Right cardiac atrium (tissue), 5 donors: ENCODE measurements at places on chromosomes 7 and 10. TPM values are rescaled to one million over a fixed set of nuclear protein-coding genes. Genes with fewer than 3 reads are reported as not detected.
A peak's percentile ranks its signal among the peaks of the same experiment; 100 is the strongest.

GRCh38 chr10:43843321-43844101 lies 194.8 kb upstream of the ZNF32 start:
- DNase-seq, result peak; percentile 70

DNA sequence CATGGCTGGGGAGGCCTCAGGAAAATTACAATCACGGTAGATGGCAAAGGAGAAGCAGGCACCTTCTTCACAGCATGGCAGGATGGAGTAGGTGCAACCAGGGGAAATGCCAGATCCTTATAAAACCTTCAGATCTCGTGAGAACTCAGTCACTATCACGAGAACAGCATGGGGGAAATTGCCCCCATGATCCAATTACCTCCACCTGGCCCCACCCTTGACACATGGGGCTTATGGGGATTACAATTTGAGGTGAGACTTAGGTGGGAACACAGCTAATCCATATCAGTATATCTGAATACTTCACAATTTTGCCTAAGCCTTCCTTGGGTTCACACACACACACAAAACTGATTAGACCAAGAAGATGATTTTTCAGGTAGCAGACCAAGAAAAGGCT lies 145.1 kb upstream of the COL1A2 start:
- no peak for DNase-seq

- no peak for DNase-seq
These were observed 560.9 kb downstream of the DNAJB6 start for GRCh38 chr7:157897681-157898080.

NANOS1 gene
- total RNA-seq, result 2.1 TPM

DNA sequence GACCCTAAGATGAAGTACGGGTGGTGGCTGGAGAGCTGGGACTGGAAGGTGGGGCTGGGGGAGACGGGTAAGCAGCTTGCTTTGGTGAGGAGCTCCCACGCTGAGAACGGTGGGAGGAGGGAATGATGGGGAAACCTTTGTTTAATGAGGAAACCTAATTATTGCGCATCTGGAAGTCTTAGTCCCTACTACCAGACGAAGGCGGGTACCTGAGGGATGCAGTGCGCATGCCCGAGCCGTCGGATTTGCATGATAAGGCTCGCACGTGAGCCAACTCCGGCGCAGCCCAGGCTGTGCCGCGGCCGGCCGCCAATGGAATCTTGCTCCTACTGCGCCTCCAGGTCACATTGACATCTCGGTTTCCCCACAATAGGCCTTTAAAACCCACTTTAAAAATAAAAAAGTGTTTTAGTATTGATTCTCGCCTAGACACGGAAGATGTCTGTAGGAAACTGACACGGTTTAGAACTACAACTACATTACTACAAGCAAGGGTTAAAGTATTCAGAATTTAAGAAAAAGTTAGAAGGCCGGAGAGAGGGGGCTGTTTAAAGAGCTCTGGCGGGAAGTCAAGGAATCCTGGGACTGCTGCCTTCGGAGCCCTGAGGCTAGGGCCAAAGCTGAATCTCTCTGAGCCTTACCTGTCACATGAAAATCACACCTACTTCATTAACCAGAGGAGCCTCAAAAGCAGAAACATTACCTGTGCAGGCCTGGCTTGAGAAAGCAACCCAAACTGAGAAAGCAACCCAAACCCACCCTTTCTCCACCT lies 12.1 kb upstream of the DLX6 start:
- DNase-seq, result no peak

- peak; percentile 98 for DNase-seq
These were observed at the start of gene TMEM209 for GRCh38 chr7:130205084-130205947. TMEM209 (minus strand) TSS chr7:130205406; CDS start chr7:130205375, 31 bp downstream.

HOXA10 gene
- not detected for total RNA-seq

- DNase-seq, result no peak
These were observed 1.9 kb downstream of the VGF start for GRCh38 chr7:101163279-101164070.

DNA sequence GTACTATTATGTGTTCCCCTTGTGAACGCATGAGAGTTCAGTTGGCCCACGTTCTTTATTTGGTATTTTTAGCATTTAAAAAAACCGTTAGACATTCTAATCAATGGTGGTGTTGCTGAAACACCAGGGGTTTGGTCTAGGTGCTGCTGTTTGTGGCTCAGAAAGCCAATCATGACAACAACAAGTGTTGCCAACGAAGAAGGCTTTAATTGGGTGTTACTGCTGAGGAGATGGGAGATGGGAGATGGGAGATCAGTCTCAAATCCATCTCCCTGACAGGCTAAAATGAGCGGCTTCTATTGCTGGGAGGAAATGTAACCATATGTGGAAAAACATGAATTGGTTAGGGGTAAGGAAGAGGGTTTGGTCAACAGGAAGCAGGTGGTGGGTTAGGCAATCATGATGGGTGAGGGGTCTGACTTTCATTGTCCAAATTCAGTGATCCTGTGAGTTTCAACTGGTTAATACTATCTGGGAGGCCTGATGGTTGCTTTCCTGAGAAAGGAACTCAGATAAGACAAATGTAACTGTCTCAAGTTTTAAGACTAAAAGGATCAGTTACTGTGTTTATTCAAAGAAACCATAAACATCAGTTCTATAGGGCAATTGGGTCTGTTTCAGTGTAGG lies 4.6 kb upstream of the ZNF425 start:
- DNase-seq, result no peak

DNA sequence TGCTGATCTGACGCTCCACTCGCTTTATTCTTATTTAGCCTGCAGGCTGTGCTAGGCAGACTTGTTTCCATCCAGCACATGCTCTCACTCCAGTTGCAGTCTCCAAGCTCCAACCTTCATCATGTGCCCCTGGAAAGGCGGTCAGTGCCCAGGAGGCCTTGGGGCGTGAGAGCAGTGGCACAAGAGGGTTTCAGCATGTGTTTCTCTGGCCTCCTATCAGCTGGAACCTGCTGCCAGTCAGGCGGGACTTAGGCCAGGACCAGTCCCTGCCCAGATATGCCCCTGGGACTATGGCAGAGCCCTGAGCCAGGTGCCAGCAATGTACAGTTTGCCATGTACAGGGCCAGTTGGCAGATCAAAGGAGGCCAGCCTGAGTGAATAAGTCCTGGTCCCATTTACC lies 330.2 kb upstream of the FZD1 start:
- DNase-seq, result no peak

GRCh38 chr10:27944005-27944404 lies 54.9 kb downstream of the ODAD2 start:
- peak; percentile 43 for DNase-seq

PNLIP gene
- 0.39 TPM for total RNA-seq

DNA sequence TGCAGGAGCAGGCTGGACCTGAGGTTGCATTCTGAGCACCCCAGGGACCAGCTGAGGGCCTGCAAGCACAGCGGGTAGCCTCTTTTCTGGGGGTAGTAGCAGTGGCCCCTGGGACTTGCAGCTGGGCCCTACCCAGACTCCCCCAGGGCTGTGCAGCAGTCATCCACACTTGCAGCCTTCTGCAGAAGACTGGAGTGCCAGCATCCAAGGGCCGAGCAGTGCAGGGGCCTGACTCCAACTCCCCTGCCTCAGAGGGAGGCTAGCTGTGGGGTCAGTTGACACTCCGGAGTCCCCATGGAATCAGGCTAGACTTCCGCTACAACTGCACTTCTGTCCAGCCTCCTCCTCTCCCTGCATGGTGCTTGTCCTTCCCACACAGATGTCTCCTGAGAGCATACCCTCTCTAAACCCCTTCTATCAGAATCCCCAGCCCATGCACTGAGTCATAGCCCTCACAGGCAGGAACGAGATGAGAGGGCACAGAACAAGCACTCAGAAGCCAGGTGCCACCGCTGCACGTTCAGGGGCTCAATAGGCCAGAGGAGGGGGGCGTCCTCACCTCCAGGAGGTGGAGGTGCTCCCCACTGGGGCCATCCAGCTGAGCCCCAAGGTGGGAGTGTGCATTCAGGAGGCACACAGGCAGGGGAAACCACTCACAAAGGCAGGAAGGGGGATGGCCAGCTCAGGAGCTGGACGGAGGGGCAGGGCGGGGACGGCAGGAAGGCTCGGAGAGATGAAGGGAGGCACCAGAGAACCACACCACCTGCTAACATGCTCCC lies 7.5 kb downstream of the RASGEF1A start:
- DNase-seq, result no peak

IFIT5 gene
- 16.0 TPM for total RNA-seq

DNA sequence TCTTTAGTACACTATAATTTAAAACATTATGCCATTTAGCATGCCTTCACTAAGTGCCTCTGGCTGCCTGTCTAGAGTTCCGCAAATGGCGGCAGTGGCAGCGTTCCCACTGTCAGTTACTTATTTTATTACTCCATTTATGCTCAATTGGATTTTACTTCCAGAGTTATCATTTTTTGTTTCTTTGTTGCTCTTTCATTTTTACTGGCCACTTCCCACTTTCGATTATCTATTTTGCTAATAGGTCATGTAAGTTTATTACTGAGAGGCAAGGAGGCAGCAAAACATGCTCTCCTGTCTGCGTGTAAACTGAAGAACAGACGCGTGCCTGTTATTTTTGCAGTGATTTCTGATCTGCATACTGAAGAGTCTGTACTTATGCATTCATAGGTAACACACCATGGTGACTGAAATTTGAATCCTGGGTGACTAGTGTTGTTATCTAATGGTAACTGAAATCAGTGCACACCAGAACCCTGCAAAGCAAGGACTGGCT lies 23.1 kb downstream of the KDM7A start:
- no peak for DNase-seq

UNCX gene
- total RNA-seq, result not detected

- DNase-seq, result peak; percentile 90
These were observed 60.4 kb upstream of the FAM20C start for GRCh38 chr7:131781-132482.

CALML3 gene
- not detected for total RNA-seq

- no peak for DNase-seq
These were observed 43.0 kb downstream of the LOXL4 start for GRCh38 chr10:98224996-98225395.

DNA sequence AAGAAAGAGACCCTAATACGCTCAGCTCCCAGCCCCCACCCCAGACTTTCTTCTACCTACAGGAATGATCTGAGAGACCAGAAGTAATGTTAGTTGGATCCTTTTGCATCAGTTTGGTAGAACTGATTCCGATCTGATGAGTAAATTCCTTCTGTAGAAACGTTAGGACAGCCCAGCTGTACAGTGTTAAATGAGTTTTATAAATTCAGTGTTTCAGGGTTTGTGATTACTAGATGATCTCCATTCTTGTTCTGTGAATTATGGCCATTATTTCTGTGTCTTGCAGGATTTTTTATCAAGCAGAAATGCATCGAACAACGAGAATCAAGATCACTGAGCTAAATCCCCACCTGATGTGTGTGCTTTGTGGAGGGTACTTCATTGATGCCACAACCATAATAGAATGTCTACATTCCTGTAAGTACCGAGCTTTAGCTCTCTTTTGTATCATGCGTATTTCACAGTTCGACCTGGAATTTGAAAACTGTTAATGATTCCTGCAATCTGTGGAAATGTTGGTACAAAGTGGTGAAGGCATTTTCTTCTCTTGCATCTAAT lies 5.3 kb downstream of the BMI1 start:
- DNase-seq, result no peak

DNA sequence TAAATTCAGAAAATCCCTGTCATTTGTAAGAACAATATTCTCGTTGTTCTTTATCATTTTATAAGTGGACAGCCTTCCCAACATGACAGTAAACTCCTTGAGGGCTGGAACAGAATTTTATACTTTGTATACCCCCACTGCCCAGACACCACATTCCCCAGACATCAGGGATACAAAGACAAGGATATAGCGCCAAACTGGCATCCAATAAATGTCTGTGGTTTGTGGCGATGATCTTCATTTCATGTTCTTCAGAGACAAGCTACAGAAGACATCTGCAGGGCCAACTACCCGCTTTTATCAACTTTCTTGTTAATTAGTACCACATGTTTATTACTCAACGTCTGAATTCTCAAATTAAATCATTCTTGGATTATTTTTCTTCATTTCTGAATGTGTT lies 155.9 kb downstream of the ATE1 start:
- no peak for DNase-seq

SFTPD gene
- not detected for total RNA-seq

SHTN1 gene
- 7.9 TPM for total RNA-seq

GRCh38 chr7:26686448-26686981 lies 177.9 kb downstream of the SKAP2 start:
- DNase-seq, result peak; percentile 21

DNA sequence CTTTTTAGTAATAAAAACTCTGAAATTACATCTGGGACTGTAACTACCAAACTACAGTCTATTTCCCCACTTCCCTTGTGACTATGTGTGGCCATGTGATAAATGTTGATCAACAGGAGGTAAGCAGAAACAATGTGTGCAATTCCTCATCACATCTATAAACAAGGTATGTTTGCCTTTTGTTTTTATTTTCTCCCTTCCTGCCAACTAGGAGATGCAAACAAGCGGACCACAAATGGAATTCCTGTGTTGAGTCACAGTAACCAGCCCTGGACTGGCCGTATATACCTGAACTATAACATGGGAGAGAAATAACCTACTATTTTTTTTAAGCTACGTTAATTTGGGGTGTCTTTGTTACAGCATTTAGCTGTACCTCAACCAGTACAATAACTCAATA lies 52.5 kb downstream of the SCRN1 start:
- no peak for DNase-seq

ANKRD2 gene
- 19.1 TPM for total RNA-seq

TECTB gene
- not detected for total RNA-seq

PILRA gene
- 5.3 TPM for total RNA-seq

GRCh38 chr7:142581341-142581740 lies 167.9 kb upstream of the PRSS1 start:
- no peak for DNase-seq

DNA sequence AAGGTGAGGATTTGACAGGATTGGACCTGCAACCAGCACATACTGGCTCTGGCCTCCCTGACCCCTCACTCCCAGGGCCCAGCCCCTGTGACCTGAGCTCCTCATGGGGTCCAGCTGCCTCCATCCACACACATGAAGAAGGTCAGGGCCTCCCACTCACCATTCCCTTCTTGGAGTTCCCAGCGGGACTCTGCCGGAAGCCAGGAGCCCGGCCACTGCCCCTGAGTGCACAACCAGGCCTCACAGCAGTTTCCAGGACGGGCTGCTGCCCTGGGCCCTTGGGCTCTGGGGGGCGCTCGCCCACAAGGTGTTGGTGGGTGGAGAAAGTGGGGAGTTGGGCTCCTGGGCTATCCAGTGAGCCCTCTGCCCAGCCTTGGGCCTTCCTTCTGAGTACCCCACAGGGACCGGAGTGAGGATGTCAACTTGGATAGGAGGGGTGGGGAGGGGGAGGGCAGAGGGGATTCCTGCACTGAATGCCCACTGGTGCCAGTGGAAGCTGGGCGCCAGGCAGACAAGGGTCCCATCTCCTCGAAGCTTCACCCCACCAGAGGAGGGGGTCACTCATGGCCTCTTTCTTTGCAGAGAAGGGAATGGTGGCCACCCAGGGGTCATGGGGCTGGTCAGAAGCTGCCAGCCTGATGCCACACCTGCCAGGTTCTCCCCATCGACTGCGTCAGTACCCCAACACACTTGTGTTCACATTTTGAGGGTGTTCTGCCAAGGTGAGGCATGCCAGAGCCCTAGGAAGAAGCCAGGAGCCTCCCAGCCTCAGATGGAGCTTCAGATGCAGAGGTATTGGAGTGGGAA lies 115.3 kb downstream of the PTPN20 start:
- no peak for DNase-seq
